HuH-7.5 (cell line): ENCODE measurements at places on chromosomes 11 and 22.

GRCh38 chr22:40592352-40593113 is 44.0 kb downstream of the MRTFA start:
- no peak for DNase-seq

- no peak for DNase-seq
These were observed 114.9 kb downstream of the MPPED2 start for GRCh38 chr11:30471244-30471643.

DNA sequence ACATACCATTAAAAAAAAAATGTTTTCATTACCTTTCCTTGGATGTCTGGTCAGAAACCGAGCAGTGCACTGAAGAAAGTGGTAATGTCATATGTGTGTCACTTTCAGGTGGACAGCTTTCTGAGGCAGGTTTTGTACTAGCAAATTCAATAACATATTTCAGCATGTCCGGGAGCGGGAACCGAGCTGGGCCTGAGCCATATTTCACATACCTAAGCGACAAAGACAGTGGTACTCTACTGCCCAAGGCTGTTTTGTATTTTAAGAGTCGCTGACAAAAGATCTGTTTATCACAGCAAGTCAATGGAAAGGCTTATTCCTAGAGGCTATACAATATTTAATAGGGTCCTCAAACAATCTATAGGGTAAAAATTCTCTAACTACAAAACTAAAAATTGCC is 38.0 kb downstream of the CLDN25 start:
- DNase-seq = no peak

- DNase-seq = peak; percentile 46
These were observed 72.1 kb downstream of the LRRC32 start for GRCh38 chr11:76598426-76598839.
